Osteocyte (in vitro differentiated cells): ENCODE measurements at places on chromosomes 12 and 14. TPM values are rescaled to one million over a fixed set of nuclear protein-coding genes. Genes with fewer than 3 reads are reported as not detected.

- no peak overlapping the region for H3K4me3 ChIP-seq
- DNase-seq, result no peak
- no peaks in the 10 kb centered on the region for H3K36me3 ChIP-seq
These were observed 62.2 kb downstream of the SOX5 start for GRCh38 chr12:23887055-23887835.

DNA sequence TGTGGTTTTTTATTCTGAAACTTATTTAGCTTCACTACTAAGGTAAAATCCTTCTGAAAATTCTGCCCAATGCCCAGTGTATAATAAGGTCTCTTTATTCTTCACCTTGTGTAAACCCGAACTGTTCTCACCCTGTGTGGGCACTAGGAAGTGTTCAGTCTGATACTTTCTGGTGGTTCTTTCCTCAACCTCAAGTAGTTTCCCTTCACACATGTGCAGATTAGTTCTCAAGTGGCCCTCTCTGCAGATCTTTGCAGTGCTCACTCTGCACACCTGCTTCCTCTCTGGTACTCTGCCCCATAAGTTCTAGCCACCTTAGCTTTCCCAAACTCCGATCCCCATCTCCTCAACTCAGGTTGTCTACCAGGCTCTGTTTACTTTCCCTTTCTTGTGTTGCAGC, 61.6 kb downstream of the RAD51B start:
- no peak overlapping the region for H3K27ac ChIP-seq
- H3K4me3 ChIP-seq, result no peak overlapping the region
- no peaks in the 10 kb centered on the region for H3K36me3 ChIP-seq
- no peaks in the 10 kb centered on the region for H3K27me3 ChIP-seq
- DNase-seq, result no peak

DNA sequence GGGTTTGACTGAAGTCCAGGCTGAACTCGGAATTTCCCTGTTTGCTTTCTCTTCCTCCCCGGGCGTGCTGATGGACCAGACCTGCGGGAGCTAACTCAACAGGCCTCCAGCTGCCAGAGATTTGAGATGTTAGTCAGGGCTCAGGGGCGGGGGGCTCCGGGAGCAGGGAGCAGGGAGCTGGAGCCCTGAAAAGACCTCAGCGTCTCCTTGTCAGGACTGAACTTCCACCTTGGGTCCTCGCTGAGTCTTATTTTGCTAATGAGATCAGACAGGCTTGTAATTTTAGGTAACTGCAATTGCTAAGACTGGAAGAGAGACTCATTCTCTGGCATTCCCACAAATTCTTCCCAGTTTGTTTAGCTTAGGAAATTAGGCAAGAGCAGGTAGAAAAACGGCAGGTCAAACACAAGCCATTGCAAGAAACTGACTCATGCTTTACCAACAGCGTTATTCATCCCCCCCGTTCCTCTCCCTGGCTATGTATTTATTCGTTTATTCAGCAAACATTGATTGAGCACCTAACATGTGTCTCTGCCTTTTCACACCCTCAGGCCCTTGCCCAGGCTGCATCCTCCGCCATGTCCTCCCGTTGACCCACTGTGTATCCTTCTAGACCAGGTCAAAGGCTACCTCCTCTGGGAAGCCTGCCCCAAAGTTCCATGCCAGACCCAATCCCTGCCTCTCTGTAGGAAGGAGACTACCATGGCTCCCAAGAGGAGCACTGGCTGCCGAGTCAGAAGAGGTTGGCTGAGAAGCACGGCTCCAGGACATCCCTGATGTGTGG, 80.4 kb upstream of the DIO3 start:
- no peak overlapping the region for H3K27ac ChIP-seq
- H3K4me3 ChIP-seq, result no peak overlapping the region
- H3K36me3 ChIP-seq, result no peaks in the 10 kb centered on the region
- H3K4me1 ChIP-seq, result no peaks in the 10 kb centered on the region
- H3K27me3 ChIP-seq, result peaks cover 4% of the 10 kb centered on the region

DNA sequence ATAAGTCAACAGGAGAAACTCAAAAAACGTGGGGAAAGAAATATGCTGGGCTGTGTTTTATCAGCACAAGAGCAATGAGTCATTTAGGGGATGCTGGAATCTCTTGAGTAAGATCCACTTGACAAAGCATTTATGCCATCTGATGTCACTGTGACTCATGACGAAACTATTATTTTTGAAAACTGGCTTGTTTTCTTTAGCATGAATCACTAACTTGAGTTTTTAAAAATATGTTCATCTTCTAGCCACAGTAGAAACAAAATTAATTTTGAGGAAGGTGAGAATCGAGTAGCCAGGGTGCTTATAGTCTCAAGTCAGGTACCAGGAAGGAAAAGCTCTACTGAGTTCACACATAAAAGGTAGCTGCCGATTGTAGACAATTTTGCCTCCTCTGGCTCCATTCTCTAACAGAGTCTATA, 456.2 kb upstream of the MGAT4C start:
- peaks cover 25% of the 10 kb centered on the region for H3K4me1 ChIP-seq
- H3K27me3 ChIP-seq, result no peaks in the 10 kb centered on the region
- H3K4me3 ChIP-seq, result peak overlapping the region; percentile 4
- no peak for DNase-seq

- H3K4me1 ChIP-seq, result peaks cover 22% of the 10 kb centered on the region
- no peak for DNase-seq
- no peak overlapping the region for H3K27ac ChIP-seq
- H3K4me3 ChIP-seq, result no peak overlapping the region
- no peaks in the 10 kb centered on the region for H3K36me3 ChIP-seq
These were observed 459.6 kb upstream of the RGS6 start for GRCh38 chr14:71472356-71473340.

- H3K27me3 ChIP-seq, result no peaks in the 10 kb centered on the region
- no peak overlapping the region for H3K4me3 ChIP-seq
- no peak overlapping the region for H3K27ac ChIP-seq
- no peak for DNase-seq
These were observed 993.2 kb downstream of the BCL11B start for GRCh38 chr14:98278800-98279199.

DNA sequence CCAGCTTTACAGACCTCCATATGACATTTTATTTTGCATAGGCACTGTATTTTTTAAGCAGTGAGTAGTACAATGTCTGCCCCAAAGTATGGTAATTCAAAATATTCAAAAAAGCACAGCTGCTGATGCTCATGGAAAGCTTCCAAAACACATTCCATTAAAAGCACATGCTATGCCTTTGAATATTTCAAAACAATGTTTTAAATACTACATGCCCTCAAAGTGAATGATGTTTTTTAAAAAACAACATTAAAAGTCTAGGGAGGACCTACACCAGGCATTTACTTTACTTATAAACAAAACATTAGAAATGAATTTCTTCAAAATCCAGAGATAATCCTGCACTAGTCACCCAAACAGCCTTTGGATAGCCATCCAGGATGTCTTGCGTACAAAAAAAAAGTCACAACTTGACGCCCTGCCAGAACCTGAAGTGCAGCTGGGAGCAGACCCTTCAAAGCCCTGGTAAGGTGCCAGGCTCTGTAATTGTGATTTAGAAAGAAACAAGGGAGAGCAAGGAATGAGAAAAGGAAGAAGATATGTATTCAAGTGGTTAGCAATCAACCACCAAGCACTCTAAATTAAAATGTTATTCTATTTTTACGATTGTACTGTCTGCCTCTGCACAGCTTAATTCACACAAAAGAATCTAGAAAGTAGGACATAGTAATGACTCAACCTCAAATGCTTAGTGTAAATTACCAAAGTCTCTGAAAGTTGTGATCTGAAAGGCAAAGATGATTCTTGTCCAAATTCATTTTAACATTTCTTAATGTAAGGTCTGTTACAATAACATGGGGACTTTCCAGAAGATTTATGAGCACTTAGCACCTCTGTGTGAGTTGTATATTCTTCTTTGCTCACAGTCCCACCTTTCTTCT, 31.9 kb downstream of the CEP83 start:
- peak overlapping the region; percentile 14 for H3K4me3 ChIP-seq
- H3K4me1 ChIP-seq, result peaks cover 23% of the 10 kb centered on the region
- H3K36me3 ChIP-seq, result peaks cover 10% of the 10 kb centered on the region
- peak overlapping the region; percentile 68 for H3K27ac ChIP-seq
- DNase-seq, result no peak

DNA sequence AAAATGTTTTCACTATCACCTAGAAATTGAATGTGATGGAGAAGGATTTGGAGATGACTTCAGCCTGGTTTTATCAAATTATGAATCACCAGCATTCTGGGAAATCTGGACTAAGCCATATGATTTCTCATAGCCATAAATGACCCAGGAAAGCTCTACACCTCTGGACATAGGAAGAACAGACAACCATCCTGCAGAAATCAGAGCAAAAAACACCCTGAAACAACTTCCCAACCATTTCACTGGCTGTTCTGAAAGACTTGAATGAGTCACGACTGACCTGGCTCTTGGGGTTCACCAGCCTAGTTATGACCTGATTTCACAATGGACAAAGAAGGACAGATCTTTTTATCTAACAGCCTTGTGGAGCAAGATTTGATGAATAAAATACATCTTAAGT, 123.8 kb downstream of the KCNH5 start:
- no peak for DNase-seq
- H3K4me3 ChIP-seq, result no peak overlapping the region
- H3K4me1 ChIP-seq, result no peaks in the 10 kb centered on the region
- H3K27me3 ChIP-seq, result peaks cover 7% of the 10 kb centered on the region
- H3K36me3 ChIP-seq, result no peaks in the 10 kb centered on the region

DNA sequence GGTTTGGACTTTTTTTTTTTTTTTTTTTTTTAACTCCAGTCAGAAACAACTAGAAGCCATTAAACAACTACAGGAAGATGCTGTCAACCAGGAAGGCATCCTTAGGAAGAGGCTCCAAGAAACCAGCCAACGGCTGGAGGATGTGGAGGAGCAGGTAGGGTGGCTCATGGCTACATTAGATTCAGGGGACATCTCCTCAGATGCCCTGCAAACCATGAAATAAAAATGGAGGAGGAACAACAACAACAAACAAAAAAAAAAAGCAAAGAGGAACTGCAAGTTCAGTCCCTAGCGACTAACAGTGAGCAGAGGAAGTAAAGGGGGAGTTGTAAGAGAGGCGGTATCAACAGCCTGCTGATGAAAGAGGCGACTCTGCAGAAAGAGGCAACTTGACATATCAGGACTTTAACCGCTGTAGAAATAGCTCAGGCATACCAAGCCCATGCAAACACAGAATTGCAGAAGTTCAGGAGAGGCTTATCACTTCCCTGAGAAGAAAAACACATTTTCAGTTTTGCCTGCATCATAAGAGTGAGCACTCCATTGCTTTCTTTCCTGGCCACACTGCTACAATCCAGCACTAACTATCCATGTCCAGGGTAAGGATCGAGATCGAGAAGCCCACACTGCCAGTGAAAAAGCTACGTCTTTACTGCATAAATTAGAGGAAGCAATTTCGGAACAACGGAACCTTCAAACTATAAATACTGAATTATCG, 103.5 kb upstream of the BCAT1 start:
- H3K36me3 ChIP-seq, result no peaks in the 10 kb centered on the region
- no peak overlapping the region for H3K27ac ChIP-seq
- H3K4me1 ChIP-seq, result peaks cover 14% of the 10 kb centered on the region
- no peak for DNase-seq
- peaks cover 6% of the 10 kb centered on the region for H3K27me3 ChIP-seq

- H3K27me3 ChIP-seq, result no peaks in the 10 kb centered on the region
- H3K4me3 ChIP-seq, result no peak overlapping the region
- no peaks in the 10 kb centered on the region for H3K4me1 ChIP-seq
- no peak for DNase-seq
These were observed 429.8 kb upstream of the CCDC196 start for GRCh38 chr14:66056268-66056907.

GRCh38 chr12:39620659-39621658, 1.4 kb upstream of the ABCD2 start:
- H3K27me3 ChIP-seq, result peaks cover 10% of the 10 kb centered on the region
- no peak overlapping the region for H3K27ac ChIP-seq
- H3K36me3 ChIP-seq, result no peaks in the 10 kb centered on the region
- no peak for DNase-seq

DNA sequence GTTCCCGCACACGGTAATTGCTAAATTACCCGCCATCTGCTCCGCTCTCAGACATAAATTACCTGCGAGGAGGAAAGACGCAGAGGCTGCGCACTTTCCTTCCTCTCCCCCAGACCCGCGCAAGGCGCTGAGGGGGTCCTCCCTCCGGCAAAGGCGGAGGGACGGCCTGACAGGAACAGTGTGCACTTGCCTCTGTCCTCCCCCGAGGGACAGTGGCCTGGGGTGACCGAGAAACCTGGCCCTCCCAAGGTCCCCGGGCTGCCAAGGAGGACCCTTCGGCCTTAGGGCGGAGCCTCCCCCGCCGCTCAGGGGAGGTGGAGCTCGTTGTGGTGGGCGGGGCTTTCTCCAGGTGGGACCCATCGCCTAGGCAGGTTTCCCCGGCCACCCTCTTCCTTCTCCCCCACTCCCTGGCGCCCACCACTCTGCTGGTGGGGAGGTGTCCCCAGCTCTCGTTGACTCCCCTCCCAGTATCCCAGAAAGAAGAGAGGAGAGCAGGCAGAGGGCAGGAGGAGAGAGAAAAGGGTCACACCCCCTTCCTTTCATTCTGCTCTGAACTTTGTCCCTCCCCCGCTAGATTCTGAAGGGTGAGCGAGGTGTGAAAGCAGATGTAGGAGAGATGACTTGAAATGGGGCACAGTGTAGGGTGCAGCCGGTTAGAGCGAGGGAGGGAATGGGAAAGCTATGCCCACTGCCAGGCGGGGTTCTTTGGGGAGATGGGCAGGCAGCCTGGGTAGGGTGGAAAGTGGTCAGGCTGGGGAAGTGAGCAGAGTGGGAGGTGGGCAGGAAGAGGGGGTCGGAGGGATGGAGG, 11.4 kb upstream of the CALCOCO1 start:
- H3K4me3 ChIP-seq, result no peak overlapping the region
- H3K36me3 ChIP-seq, result no peaks in the 10 kb centered on the region
- DNase-seq, result no peak
- H3K27ac ChIP-seq, result no peak overlapping the region
- H3K27me3 ChIP-seq, result peaks cover 68% of the 10 kb centered on the region

JPH4 gene
- not detected in 2 replicates for total RNA-seq

PKP2 gene
- 2.1 and 3.0 TPM in 2 replicates for total RNA-seq

P2RX2 gene
- not detected in 2 replicates for total RNA-seq

OTOGL gene
- 0.19 and 0.21 TPM in 2 replicates for total RNA-seq
